ENCODE measurements at places on chromosomes 1 and 21. TPM values are rescaled to one million over a fixed set of nuclear protein-coding genes. Genes with fewer than 3 reads are reported as not detected.

The CYP4Z1 gene
- not detected for total RNA-seq

The CD2 gene
- not detected for total RNA-seq

The HSPA13 gene
- 57.8 TPM for total RNA-seq

The SV2A gene
- total RNA-seq, result 6.3 TPM

The TAS1R1 gene
- 0.07 TPM for total RNA-seq

The ADGRL2 gene
- 64.4 TPM for total RNA-seq

The TDRD5 gene
- total RNA-seq, result not detected

The CTSS gene
- 33.7 TPM for total RNA-seq

The RGS4 gene
- 280 TPM for total RNA-seq

The AMY1B gene
- not detected for total RNA-seq

The ADAMTS5 gene
- total RNA-seq, result not detected

The HPCA gene
- not detected for total RNA-seq
